ENCODE measurements at places on chromosomes 4 and X. TPM values are rescaled to one million over a fixed set of nuclear protein-coding genes. Genes with fewer than 3 reads are reported as not detected.

Gene TMPRSS11D
- not detected for total RNA-seq

Gene ARHGAP36
- not detected for total RNA-seq

Gene SLC38A5
- total RNA-seq = 48.9 TPM

Gene DCAF8L2
- not detected for total RNA-seq

Gene GLRB
- 32.4 TPM for total RNA-seq

Gene TMPRSS11E
- 0.29 TPM for total RNA-seq

Gene QRFPR
- not detected for total RNA-seq

Gene CRLF2
- 0.29 TPM for total RNA-seq

Gene GAGE13
- total RNA-seq = not detected

Gene FAM9B
- total RNA-seq = not detected

Gene SLC26A1
- 0.36 TPM for total RNA-seq

Gene PASD1
- not detected for total RNA-seq

Gene CENPVL1
- not detected for total RNA-seq

Gene NSG1
- not detected for total RNA-seq
